Activated naive CD8-positive, alpha-beta T cell treated with anti-CD3 and anti-CD28 coated beads, Interleukin-2, amount 50 U/mL, for 24 hours (primary cell): ENCODE measurements at places on chromosomes 11 and 22.

DNA sequence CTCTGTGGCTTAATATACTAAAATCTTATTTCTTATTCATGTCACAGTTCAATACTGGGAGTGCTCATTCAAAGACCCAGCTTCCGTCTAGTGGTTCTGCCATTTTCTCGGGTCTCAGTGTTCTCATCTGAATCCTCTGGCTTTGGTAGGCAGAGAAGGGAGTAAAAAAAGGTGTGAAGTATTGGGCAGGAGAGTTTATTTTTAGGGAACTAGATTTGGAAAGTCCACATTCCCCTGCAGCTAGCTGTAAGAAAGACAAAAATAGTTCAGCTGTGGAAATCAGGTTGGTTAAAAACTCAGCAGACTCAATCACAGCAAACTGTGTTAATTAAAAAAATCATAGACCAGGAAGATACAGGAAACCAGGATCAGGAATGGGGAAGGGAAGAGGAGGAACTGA is 4.1 kb upstream of the LYVE1 start:
- H3K4me3 ChIP-seq: no peak overlapping the region
- DNase-seq: no peak
- H3K27me3 ChIP-seq: peaks cover 1% of the 10 kb centered on the region
- no peak overlapping the region for H3K27ac ChIP-seq

DNA sequence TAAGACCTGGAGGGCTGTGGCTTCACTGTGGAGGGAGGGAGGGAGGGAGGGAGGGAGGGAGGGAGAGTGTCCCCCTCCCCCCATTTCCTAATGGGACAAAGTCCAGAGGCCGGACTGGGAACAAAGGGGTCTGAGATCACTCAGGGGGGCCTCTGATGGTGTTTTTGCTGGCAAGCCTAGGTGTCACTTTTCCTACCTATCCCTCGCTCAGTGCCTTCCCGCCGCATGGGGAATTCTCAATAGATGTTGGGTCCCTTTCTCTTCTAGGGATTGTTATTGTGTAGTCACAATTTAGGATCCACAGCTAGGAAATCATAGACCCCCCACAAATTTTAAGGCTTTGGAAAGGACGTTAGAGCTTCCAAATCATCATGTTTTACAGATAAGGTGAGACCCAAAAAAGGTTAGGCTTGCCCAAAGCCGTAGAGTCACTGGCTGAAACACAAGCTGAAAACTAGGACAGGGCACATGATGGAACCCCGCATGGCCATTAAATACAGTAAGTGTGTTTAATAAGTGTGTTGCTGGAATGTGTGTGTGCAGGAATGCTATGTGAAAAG is 4.8 kb upstream of the FTH1 start:
- no peaks in the 10 kb centered on the region for H3K36me3 ChIP-seq
- H3K27ac ChIP-seq: peak overlapping the region; percentile 84
- H3K4me3 ChIP-seq: peak overlapping the region; percentile 51
- peaks cover 53% of the 10 kb centered on the region for H3K4me1 ChIP-seq

DNA sequence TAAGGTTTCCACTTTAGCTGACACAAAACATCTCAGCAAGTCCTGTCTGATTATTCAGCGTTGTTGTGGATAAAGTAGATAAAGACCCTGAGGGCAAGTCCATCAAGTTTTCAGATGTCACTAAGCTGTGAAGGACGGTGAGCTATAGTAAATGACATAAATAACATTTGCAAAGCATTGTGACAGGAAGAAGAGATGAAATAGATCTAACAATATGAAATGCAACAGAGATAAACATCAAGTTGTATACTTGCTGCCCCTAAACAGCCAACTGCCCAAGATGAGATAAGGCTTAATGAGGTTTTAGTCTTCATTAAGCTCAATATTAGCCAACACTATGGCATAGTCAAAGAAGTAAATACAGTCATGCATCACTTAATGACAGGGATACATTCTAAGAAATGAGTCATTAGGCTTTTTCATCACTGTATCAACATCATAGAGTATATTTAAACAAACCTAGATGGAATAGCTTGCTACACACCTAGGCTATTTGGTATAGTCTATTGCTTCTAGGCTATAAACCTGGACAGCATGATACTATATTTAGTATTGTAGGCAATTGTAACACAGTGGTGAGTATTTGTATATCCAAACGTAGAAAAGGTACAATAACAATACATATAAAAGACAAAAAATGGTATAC is 625.1 kb upstream of the ANO5 start:
- H3K4me3 ChIP-seq: no peak overlapping the region
- H3K27me3 ChIP-seq: no peaks in the 10 kb centered on the region
- no peak for DNase-seq
- H3K36me3 ChIP-seq: no peaks in the 10 kb centered on the region

DNA sequence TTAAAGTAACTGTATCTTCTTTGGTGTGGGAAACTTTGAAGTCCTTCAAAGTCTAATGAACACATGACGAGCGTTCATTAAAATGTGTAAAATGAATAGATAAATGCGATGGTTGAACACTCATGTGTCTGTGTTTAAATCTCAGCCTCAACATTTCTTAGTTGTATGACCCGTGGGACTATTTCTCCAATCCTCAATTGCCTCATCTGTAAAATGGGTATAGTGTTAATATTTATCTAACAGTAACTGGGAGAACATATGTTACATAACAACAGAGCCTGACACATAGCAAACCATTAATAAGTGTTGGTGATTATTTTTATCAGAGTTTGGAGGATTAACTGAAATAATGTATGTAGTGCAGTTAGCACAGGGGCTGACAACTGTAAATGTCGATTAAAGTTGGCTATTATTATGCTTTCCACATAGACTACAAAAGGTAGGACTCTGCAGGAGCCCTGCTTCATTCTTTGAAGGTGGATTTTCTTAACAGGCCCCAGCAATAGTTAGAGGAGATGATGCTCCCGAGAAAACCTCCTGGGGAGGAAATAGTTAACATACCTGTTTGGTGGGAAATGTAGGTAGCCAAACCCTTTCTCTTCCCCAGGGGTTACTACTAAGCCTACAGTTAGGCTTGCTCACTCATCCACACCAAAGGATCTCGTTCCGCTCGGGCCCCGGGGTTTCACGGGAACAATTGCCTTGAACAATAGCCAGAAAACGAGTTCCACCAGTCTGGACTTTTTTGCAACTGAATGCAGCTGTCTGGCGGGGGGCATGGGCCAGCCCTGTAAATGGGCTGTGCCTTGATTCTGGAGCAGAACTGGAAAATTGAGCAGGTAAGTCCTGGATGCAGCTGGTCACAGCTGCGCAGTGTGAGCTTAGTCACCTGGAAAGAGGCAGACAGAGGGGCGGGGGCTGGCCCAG is 133.4 kb downstream of the DBX1 start:
- no peak overlapping the region for H3K27ac ChIP-seq
- H3K4me3 ChIP-seq: no peak overlapping the region
- H3K27me3 ChIP-seq: peaks cover 11% of the 10 kb centered on the region

DNA sequence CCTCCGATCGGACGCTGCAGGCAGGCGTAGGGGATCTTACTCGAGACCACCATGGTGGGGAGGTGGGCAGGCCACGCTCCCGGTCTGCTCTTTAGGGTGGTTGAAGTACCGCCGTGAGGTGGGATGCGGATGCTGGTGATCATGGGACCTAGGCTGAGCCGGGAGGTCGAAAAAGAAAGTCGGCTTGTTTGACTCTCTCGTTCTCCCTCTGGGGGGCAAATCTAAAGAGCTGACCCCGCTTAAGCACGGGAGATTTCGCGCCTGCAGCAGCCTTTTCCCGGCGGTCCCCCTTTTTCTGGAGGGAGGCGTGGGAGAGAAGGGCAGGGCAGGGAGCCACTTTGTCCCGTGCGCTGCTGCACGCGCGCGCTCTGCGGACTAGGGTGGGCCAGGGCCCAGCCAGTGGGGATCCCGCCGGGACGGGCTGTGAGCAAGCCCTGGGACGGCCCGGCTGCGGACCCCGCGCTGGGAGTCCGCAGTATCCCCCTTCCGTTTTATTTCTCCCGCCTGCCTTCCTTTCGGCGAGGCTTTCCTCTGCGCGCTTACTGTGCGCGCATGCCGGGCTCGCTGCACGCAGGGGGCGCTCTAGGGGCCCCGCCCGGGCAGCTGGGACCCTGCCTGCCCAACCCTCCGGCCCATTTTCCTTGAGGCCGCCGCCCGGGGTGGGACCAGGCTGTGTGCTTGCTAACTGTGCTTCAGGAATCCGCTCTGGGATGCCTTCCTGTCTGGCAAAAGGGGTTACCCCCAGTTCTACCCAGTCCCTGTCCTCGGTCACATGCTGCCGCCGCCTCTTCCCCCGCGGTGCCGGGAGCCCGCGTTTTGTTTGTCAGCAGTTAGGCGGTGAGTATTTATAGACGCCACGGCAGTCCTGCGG is 81.0 kb downstream of the PRR5L start:
- peak; percentile 58 for DNase-seq
- H3K27me3 ChIP-seq: peaks cover 65% of the 10 kb centered on the region
- H3K36me3 ChIP-seq: peaks cover 8% of the 10 kb centered on the region
- H3K4me1 ChIP-seq: peaks cover 38% of the 10 kb centered on the region

GRCh38 chr11:87039371-87039770 is 1.6 kb downstream of the TMEM135 start:
- peaks cover 37% of the 10 kb centered on the region for H3K4me1 ChIP-seq
- no peak for DNase-seq
- peak overlapping the region; percentile 98 for H3K4me3 ChIP-seq
- no peak overlapping the region for H3K27ac ChIP-seq

DNA sequence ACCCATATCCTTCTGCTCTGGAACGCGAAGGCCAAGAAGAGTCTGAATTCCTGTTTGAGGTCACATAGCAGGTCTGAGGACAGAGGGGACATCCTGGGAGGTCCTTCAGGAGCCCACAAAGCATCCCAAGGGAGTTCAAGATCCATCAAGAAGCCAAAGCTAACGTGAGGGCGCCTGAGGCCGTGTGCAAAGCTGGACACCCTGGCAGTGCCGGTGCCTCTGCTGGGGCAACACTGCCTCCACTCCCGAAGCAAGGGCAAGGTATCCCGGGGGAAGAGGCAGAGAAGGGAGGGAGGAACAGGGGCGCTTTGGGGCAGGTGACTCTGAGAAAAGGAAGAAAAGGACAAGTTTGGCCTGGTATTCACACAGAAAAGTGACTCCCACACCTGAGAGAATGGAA is 50.3 kb upstream of the CDON start:
- no peak overlapping the region for H3K4me3 ChIP-seq
- DNase-seq: no peak
- H3K27ac ChIP-seq: no peak overlapping the region
- peaks cover 2% of the 10 kb centered on the region for H3K4me1 ChIP-seq

DNA sequence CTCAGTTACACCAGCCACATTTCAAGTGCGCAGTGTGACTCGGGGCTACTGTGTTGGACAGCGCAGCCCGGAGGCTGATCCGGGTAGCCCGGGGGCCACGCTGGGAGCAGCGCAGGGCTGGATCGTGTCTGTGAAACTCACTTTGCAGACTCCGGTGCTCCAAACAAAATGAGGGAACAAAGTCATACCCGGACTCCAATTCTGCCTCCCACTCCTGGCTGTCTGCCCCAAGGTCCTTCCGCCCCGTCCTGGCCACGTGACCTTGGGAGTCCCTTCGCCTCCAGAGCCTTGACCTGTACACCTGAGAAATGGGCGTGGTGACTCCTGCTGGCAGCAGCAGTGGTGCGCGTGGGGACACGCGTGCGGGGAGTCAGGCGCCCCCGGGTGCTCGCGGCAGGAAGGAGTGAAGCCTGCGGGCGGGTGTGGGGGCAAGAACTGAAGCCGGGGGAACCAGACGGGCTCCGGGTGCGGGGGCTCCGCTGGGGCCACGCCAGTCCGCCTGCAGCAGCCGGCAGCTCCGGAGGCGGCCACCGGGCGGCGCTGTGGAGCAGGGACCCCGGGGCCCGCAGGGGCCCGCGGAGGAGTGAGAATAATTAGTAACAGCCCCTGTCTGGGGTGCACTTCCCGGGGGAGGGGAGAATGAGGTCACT is 42.4 kb downstream of the KCNJ4 start:
- H3K27me3 ChIP-seq: peaks cover 1% of the 10 kb centered on the region
- DNase-seq: peak; percentile 65
- H3K4me3 ChIP-seq: no peak overlapping the region
- peaks cover 2% of the 10 kb centered on the region for H3K4me1 ChIP-seq
- no peak overlapping the region for H3K27ac ChIP-seq
- no peaks in the 10 kb centered on the region for H3K36me3 ChIP-seq

DNA sequence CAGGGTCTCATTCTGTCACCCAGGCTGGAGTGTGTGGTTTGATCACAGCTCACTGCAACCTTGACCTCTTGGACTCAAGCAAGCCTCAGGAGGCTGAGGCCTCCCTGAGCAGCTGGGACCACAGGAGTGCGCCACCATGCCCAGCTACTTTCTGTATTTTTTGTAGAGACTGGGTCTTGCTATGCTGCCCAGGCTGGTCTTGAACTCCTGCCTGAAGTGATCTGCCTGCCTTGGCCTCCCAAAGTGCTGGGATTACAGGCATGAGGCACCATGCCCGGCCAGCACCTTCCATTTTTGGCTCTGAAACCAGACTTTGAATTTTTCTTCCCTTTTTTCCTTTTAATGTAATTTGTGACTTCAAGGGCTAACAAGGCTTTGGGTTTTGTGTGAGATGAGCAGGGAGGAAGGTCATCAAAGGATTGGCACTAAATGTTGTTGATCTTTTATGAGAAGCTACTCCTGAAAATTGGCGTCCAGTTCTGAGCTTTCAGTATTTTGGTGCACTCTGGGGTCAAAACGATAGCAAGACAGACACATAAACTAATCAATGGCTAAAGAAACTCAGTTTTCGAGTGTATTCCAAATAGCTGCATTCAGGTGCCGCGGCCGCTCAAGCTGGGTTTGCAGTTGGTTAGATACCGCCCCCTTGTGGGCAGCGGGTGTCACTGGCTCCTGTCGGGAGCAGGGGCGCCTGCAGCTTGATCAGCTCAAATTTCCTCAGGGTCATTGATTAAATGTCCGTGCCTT is 51.9 kb upstream of the CLMP start:
- peak; percentile 84 for DNase-seq
- H3K4me1 ChIP-seq: peaks cover 3% of the 10 kb centered on the region
- no peak overlapping the region for H3K27ac ChIP-seq
- H3K27me3 ChIP-seq: peaks cover 16% of the 10 kb centered on the region

DNA sequence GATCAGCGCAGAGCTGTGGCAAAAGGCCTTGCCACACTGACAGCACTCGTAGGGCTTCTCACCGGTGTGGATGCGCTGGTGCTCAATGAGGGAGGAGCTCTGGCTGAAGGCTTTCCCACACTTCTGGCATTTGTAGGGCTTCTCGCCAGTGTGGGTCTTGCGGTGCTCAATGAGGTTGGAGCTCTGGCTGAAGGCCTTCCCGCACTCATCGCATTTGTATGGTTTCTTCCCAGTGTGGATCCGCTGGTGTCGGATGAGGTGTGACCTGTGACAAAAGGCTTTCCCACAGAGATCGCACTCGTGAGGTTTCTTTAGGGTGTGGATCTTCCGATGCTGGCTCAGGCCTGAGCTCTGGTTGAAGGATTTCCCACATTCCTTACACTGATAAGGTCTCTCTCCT is 6.9 kb downstream of the ZNF70 start:
- H3K27ac ChIP-seq: no peak overlapping the region
- H3K36me3 ChIP-seq: peaks cover 17% of the 10 kb centered on the region
- H3K4me3 ChIP-seq: no peak overlapping the region
- no peaks in the 10 kb centered on the region for H3K27me3 ChIP-seq
- no peaks in the 10 kb centered on the region for H3K4me1 ChIP-seq
- no peak for DNase-seq

GRCh38 chr11:98625526-98625925 is 395.2 kb upstream of the CNTN5 start:
- no peaks in the 10 kb centered on the region for H3K36me3 ChIP-seq
- no peak for DNase-seq
- no peaks in the 10 kb centered on the region for H3K4me1 ChIP-seq
- no peaks in the 10 kb centered on the region for H3K27me3 ChIP-seq
- no peak overlapping the region for H3K27ac ChIP-seq
